ENCODE measurements at places on chromosomes 12 and 14.
A peak's percentile ranks its signal among the peaks of the same experiment; 100 is the strongest.

GRCh38 chr14:106666341-106666740 lies 1140.0 kb downstream of the TMEM121 start:
- DNase-seq, result no peak

DNA sequence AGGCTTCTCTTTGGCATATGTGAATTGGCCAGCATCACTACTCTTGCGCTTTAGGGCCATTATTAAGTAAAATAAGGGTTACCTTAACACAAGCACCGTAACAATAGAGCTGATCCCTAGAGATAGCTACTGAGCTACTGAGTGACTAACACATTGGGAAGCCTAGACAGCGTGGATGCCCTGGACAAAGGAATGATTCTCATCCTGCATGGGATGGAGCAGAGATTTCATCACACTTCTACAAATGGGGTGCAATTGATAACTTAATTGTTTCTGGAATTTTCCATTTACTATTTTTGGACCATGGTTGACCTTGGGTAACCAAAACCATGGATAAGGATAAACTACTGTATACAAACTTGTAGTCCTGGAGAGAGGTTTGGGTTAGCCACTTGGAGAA lies 57.1 kb downstream of the FBXO34 start:
- peak; percentile 17 for DNase-seq

- peak; percentile 52 for DNase-seq
Observed at GRCh38 chr12:95402096-95402495, 71.9 kb upstream of the METAP2 start.

- peak; percentile 21 for DNase-seq
Observed at GRCh38 chr12:118463677-118464076, 87.3 kb downstream of the SUDS3 start.

DNA sequence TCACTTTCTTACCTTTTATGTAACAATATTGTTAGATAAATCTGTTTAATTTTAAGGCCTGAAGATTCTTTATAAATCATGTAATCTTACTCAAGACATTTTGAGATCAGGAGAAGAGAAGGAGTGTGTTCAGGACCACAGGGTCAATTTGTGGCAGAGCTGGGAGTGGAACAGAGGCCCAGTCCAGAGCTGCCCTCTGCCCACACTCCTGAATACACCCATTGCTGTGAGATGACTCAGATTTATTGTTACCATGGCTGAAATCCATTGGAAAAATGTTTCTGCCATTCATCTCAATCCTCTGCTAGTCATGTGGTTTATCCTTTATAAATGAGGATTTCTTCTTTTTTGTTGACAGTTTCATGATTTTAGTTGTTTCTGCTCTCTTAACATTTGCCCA lies 100.5 kb upstream of the STXBP6 start:
- DNase-seq, result no peak

DNA sequence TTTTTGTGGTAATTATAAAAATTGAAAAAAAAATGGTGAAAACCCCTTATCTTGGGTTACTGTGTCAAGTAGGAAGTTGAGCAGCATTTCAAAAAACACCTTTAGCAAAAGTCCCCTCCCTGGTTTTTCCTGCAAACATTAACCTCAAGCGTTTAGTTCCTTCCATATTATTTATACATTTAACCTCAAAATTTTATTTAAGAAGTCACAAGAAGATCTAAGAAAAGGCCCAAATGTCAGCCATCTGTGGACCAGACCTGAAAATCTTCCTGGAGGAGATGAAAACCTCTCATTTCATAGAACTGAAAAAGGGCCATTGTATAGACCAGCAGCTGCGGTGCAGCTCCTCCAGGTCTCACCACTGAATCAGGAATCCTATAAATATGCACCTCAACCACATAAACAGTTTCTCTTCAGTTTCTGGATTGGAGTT lies 40.4 kb upstream of the BTG1 start:
- DNase-seq, result no peak

DNA sequence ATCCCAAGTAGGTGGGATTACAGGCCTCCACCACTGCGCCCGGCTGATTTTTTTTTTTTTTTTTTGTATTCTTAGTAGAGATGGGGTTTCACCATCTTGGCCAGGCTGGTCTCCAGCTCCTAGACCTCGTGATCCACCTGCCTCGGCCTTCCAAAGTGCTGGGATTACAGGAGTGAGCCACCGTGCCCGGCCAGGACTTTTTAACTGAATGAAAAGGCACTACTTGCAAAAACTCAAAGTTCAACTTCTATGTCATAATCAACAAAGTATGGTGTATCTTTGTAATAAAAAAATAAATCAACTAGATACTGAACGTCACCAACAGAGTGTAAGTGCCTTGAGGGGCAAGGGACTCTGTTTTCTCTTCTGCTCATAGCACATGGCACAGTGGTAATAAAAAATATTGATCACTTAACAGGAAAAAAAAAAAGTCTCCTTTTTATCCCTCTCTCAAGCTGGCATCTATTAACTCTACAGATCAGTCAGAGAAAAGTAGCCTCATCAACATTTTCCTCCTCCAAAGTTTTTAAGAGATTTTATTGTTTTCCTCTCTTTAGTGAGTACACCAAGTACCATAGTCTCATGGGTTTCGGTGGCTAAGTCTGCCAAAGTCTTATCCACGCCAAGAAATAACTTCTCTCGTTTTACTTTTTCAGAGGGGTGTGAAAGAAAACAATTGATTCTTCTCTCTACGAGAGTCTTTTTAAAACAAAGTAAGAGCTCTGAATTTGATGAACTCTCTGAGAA lies 10.6 kb upstream of the FOXN3 start:
- DNase-seq, result no peak

DNA sequence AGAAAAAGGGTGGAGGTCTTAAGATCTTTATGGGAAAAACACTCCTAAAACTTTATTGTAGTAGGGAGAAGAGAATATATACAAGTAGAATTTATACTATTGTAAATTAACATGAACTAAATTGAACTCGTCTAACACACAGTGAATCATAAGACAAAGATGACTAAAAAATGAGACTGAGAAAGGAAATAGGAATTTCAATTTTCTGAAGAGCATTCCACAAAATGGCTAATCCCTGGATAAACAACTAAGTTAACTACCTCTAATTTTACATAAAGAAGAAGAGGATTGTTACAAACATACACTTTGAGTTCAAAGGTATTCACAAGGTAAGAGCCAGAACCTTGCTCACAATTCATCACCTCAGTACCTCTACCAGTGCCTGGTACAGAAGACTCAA lies 2.0 kb downstream of the MAP4K5 start:
- peak; percentile 61 for DNase-seq

GRCh38 chr12:65603438-65604351 lies 220.6 kb upstream of the HMGA2 start:
- DNase-seq, result peak; percentile 52

DNA sequence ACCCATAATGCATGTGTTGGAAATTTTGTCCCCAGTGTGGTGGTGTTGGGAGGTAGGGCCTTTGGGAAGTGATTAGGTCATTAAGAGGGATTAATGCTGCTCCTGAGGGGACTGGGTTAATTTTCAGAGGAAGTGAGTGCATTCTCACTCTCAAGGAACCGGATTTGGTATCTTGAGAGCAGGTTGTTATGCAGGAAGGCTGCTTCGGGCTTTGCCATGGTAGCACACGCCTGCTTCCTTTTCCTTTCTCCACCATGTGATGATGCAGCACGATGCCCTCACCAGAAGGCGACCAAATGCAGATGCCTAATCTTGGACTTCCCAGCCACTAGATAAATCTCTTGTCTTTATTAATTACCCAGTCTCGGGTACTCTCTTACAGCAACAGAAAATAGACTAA lies 257.1 kb downstream of the SSPN start:
- DNase-seq, result no peak

GRCh38 chr12:55877824-55878223 lies 35.1 kb upstream of the MMP19 start:
- no peak for DNase-seq

GRCh38 chr12:124664395-124665111 lies 97.1 kb upstream of the NCOR2 start:
- no peak for DNase-seq

GRCh38 chr12:30047516-30048254 lies 263.9 kb upstream of the TMTC1 start:
- DNase-seq, result no peak

GRCh38 chr14:90632451-90632850 lies 183.8 kb downstream of the TTC7B start:
- DNase-seq, result no peak

DNA sequence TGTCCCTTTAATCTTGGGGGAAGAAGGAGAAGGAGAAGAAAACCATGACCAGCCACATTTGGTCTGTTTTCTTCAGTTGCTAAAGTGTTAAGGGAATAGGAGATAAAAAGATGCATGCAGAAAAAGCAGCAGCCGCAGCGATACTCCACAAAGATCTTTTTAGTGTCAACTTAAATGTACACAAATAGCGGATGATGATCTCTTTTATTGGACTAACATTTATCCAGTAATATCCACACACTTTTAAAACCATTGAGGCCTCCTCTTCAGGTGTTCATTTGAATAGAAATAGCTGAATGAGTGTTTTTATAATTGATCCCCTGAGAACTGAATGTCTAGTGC lies 83.5 kb downstream of the PAPOLA start:
- no peak for DNase-seq

GRCh38 chr14:94097091-94097490 lies 13.4 kb upstream of the IFI27 start:
- no peak for DNase-seq

- DNase-seq, result no peak
Observed at GRCh38 chr14:79708426-79709388, 502.6 kb downstream of the DIO2 start.

GRCh38 chr12:55626154-55626553 lies 10.5 kb upstream of the OR10P1 start:
- DNase-seq, result no peak

DNA sequence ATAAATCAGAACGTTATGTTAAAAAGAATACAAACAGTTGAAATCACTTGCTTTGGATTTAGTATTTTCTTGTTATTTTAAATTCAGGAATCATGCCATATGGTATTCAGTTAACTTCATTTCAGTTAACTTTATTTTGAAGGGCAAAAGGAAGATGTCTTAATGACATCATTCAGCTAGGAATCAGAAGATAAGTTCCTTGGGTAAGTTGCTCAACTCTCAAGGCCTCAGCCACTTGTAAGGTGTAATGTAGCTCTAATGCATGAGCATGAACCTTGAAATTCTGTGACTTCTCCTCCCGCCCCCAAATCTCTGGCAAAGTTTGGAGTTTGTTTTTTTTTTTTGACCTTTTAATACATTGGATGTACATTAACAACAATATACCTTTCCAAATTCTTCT lies 42.6 kb downstream of the FRS2 start:
- DNase-seq, result no peak

GRCh38 chr12:100200463-100201181 lies at the start of gene ACTR6:
Gene ACTR6, plus strand, starts transcription at chr12:100200815. Its CDS starts 37 bp downstream, at chr12:100200852.
- peak; percentile 93 for DNase-seq

- DNase-seq, result no peak
Observed at GRCh38 chr12:91111366-91112325, at the start of gene LUM. Gene LUM, minus strand, starts transcription at chr12:91111494. Its CDS starts 2,515 bp downstream, at chr12:91108979.

DNA sequence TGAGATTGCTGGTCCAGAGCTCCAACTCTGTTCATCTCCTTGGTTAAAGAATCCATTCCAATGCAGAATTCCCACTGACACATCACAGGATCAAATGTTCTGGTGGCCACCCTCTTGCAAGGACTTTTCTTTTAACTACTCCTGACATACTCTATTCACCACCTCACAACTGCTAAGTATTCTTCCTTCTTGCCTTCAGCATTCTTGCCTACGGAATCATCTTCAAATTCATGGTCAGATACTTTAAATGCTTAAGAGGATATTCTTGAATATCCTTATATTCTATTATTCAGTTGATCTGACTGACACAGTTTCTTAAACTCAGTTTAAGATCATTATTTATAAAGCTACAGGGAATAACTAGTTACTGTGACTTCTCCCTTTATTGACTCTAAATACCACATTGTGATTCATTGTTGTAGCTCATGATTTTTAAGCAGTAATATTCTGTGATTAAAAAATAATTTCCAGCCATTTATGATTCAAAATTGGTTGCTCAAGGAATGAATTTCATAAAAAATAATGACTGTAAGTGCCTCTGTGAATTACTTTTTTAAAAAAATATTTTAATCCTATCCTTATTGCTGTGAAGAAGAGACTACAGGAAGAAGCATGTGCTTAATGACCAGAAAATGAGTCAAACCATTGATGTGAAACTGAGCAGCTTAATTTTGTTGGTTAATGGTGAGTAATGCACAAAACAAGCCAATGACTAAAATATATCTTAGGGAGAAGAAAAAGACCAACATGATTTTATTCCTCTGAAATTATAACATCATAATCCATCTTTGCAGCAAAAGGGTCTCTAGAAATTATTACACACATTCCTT lies 207.1 kb downstream of the PIK3C2G start:
- DNase-seq, result no peak

DNA sequence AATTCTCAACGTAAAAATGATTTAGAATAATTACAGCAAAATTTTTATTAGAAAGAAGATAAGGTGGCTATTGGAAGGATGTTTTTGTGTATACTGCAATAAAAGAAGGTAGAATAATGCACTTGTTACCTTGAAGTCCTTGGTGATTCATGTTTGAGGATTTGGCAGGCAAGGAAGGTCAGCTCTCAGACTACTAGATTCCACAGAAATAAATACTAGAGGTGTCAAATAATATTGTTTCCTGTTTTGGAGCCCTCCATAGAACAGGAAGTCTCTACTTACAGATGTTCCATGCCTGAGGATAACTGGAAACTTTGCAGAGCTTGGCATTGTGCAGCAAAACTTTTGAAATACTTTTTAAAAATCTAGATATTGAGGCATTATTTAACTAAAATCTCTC lies 284.3 kb upstream of the SYT1 start:
- no peak for DNase-seq

GRCh38 chr12:10361622-10362021 lies 28.2 kb downstream of the KLRK1 start:
- no peak for DNase-seq
